Aorta (tissue), 5 donors: ENCODE measurements at places on chromosomes 2 and 18. TPM values are rescaled to one million over a fixed set of nuclear protein-coding genes. Genes with fewer than 3 reads are reported as not detected.
A peak's percentile ranks its signal among the peaks of the same experiment; 100 is the strongest.

- no peak for DNase-seq
These were observed 119.5 kb downstream of the NCK2 start for GRCh38 chr2:105864262-105864661.

DNA sequence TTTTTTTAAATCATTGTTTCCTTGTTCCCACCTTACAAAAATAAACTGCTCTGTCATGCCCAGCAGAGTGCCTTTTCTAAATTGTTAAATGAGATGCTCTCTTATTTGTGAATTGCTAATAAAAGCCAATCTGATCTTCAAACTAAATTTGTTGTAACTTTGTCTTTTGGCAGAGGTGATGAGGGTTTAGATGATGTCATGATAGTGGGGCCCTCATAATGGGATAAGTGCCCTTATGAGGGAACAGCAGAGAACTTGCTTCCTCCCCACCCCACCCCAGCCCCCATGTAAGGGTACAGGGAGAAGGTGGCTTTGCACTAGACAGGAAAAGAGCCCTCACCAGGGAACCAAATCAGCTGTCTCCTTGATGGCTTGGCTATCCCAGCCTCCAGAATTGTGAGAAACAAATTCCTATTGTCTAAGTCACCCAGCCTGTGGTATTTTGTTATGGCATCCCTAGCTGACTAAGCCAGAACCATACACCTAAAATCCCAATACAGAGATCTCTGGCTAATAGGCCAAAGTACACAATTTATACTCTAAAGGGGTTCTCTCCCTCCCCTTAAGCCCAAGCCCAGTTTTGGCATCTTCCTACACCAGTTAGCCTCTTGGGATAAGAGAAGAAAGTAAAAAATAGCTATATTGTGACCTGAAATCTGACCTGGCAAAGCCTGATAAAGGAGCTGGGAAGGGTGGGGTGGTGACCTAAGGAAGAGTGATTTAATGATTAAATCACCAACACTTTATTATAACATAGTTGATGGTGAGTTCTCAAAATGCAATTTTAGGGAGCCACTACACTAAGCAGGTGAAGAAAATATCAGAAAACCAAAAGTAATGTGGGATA, 40.3 kb upstream of the HNRNPA3 start:
- DNase-seq = no peak

GRCh38 chr2:72630767-72631166, 195.1 kb downstream of the EXOC6B start:
- DNase-seq = no peak

DNA sequence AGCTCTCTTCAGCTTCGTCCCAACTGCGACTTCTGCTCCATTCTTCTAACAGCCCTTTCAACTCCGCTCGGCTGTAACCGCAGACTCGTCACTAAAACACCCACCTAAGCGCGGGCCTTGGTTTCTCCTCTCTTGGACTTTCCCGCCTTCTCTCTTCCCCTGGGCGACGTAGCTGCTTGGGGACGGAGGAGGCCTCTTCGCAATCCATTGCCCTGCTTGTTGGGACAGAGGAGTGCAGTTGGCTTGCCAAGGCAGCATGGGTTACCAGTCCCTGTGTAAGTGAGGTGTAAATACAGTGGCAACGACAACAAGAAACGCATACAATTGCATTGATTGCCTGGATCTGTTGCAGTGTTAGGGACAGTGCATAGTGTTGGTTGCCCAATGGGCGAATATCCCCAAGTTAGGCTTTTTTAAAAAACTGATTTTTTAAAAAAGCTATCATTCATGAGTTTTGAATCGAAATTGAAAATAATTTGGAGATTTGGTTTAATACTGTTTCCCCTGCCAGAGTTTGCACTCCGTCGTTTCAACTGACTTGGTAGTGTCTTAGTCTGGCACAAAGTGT, 484 bp upstream of the DARS1 start:
- DNase-seq = no peak

DNA sequence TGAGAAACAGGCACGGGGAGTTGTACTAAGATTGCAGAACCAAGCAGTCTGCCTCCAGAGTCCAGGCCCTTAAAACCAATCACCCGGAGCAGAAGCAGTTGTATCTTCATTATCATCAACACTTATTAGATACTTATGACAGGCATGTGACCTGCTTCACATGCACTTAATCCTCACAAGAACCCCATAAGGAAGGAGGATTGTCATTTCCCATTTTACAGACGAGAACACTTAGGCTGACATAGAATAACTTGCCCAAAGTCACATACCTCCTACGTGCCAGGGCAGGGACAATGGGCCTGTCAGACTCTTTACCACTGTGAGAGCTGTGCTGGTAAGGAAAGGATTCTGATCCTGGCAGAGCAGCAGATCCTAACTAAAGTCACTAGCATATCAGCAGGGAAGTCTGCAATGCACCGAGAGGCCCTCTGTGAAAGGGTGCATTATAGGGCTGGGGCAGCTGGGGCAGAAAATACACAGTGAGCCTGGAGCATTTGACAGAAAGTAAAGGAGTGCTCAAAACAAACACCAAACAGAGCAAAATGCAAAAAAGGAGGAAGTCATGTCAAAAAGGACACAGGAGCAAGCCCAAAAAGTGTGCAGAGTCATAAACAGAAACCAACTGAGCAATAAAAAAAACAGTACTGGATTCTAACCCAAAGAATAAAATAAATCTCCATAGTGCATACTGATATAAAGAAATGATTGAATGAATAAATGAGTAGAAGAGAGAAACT, 55.9 kb upstream of the SP3 start:
- no peak for DNase-seq

DNA sequence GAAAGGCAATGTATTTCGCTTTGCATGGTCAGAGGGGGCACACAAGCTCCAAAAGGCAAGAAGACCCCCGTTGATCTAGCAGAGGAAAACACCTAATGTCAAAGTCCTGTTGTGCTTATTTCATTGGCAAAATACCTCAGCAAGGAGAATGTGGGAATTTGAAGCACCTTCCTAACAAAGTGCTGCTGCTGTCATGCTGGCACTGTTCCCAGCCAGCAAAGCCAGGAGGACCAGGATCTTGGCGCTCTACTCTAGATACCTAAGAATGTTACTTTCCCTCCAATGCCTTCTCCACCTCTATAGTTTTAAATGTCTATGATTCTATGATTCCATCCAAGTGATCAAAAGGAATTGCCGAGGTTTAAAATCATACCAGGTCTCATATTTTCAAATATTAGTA, 867.9 kb upstream of the POU3F3 start:
- no peak for DNase-seq

The PSMA8 gene
- polyA plus RNA-seq = not detected

The GKN2 gene
- polyA plus RNA-seq = 1.9 TPM

The GMPPA gene
- 135 TPM for polyA plus RNA-seq

The ZNF892 gene
- not detected for polyA plus RNA-seq

- DNase-seq = peak; percentile 45
These were observed 1.3 kb downstream of the DUSP2 start for GRCh38 chr2:96143848-96144480.

- no peak for DNase-seq
These were observed 9.4 kb downstream of the MTERF4 start for GRCh38 chr2:241092677-241093076.

The ZNF396 gene
- 4.2 TPM for polyA plus RNA-seq

GRCh38 chr18:21747764-21748693, 7.4 kb downstream of the MIB1 start:
- no peak for DNase-seq

The WNT6 gene
- not detected for polyA plus RNA-seq

DNA sequence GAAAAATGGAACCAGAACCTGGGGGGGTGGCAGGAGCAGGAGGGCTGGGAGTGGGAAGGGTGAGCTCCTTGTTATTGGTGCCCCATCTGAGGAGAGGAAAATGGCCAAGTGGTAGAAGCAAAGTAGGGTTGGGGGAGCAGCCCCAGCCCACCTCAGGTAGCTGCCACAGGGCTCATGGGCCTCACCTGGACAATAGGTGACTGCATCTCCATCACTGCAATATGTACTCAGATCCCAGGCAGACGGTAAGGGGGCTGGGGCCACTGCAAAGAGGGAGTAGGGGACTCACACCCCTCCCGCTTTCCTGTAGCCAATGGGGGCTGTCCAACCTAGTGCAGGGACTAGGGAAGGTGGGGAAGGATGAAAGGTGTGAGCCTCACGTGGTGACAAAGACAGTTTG, 4.2 kb downstream of the C2orf81 start:
- DNase-seq = peak; percentile 13

DNA sequence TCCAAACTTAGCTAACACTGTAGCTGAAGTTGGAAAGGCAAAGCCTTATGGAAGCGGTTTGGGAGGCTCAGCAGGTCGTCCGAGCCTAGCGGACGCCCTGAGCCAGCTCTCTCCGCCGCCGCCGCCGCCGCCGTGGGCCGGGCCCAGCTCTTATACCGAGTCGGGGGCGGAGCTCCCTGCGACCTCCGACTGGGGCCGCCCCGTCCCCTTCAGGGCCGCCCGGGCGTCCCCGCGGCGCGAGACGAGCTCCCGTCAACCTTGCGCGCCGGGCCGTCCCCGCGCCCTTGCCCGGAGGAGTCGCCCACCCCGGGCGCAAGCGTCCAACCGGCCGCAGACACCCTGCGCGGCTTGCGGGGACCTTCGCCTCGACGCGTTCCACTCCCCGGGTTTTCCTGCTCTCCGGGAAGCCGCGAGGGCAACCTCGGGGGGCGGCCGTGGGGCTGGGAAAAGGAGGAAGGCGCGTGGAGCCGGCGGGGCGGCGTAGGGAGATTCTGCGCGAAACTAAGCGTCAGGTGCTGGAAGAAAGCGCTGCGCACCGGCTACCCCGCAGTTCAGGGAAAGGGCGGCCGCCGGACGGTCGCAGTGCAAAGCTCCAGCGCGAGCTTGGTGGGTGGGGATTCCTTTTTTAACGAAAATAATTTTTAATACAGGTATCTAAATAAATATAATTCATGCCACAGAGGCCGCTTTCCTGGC, at the start of gene SLC40A1:
Gene SLC40A1, minus strand, starts transcription at position 129 of the 696 bp plus-strand sequence. CDS start 326 bp downstream, outside the sequence.
- peak; percentile 91 for DNase-seq

- no peak for DNase-seq
These were observed 29.8 kb downstream of the ALPK2 start for GRCh38 chr18:58599106-58599505.

The SERPINB7 gene
- polyA plus RNA-seq = not detected

DNA sequence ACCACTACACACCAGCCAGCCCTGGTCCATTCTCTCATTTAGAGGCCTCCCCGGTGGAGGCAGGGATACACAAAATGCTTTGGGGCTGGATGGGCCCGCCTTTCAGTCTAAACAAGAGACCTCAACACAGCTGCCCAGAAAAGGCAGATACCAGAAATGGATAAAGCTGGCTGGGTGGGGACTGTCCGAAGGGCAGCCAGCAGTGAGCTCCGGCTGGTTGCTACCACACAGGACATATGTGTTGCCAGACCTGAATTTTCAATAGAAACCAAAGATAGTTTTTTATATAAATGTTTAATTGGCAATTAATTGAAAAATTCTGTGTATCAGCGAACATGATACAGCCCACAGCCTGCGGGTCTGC, 1.4 kb downstream of the GPBAR1 start:
- DNase-seq = peak; percentile 36

The ACTR1B gene
- 63.2 TPM for polyA plus RNA-seq

The SLC19A3 gene
- 1.0 TPM for polyA plus RNA-seq

The SPTBN1 gene
- 113 TPM for polyA plus RNA-seq

DNA sequence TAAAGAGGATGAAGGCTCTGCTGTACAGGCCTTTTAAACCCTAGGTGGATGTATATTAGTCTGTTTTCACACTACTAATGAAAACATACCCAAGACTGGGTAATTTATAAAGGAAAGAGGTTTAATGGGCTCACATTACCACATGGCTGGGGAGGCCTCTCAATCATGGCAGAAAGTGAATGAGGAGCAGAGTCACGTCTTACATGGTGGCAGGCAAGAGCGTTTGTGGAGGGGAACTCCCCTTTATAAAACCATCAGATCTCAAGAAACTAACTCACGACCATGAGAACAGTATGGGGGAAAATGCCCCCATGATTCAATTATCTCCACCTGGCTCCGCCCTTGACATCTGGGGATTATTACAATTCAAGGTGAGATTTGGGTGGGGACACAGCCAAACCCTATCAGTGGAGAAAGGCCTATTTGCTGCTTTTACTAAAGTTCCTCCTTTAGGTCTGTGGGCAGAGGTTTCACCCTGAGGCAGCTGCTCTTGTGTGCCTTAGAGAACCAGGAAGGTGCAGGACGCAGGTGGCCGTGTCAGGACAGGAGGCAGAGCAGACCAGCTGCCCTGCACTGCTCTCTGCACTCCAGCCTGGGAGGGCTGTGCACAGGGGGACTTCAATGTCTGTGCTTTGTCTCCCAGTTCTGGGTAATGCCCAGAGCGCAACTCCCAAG, 178.8 kb upstream of the HDAC4 start:
- DNase-seq = peak; percentile 43

The ZC3H8 gene
- 4.6 TPM for polyA plus RNA-seq

DNA sequence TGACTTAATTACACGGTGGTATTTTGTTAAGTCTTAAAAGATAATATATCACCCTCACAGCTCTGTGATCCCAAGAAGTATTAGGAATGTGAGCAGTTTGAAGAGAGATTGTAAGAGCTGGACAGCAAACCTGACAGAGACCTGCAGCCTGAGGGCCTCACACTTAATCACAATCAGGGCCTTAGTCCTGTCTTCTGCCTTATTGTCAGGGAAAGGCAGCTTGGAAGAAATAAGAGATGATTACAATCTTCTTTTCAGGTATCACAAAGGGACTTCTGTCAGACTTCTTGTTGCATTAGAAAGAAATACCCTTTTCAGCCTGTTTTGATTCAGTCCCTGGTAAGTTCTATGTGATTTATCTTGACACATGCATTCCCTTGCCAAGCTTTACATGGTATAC, 1433.8 kb upstream of the SLC39A10 start:
- DNase-seq = no peak

GRCh38 chr2:73386342-73386868, 769 bp downstream of the ALMS1 start:
- DNase-seq = no peak

The SFTPB gene
- polyA plus RNA-seq = 2.3 TPM

DNA sequence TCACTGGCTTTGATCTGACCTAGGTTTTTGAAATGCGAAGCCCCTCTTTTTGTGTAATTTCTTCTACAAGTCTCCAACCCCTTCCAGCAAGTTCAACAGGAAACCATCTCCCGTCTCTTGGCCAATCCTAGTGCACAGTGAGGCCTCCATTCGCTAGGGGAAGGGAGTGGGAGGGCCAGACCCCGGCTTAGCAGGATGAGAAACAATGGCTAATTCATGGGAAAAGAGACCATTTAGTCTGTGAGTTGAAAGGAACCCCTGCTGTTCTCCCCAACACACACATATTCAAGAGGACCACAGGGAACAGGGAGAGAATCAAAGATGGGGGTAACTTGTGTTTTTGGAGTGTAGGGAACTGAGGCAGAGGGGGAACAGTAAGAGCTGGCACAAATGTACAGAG, 83.0 kb downstream of the RTN4 start:
- DNase-seq = no peak

DNA sequence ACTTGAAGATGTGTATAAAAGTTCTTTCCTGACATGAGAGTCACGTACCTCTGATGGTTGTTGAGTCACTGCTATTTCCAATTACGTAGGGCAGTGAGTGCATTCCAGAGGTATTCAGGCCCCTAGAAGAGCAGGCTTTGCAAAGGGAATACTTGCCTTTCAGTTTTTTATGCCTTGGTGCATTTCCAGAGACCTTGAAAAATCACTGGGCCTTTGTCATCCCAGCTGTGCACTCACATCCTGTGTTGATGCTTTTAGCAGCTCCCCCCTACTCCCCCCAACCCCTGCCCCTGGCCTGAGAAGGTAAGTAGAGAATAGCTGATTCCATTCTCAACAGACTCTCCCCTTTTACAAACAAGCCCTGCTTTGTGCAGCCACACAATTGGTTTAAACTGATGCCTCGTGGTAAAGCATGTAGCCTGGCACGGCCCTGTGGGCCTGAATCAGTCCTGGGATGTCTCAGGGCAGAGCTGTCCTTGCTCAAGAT, 174.2 kb downstream of the PRPF40A start:
- no peak for DNase-seq

The NR4A2 gene
- polyA plus RNA-seq = 29.2 TPM

The ADAM23 gene
- 1.0 TPM for polyA plus RNA-seq
